Stimulated activated CD8-positive, alpha-beta memory T cell treated with anti-CD3 and anti-CD28 coated beads, Interleukin-4, amount 100 ng/mL, for 48 hours (primary cell): ENCODE measurements at places on chromosomes 3 and 15.

- DNase-seq, result no peak
Measured at GRCh38 chr15:61994216-61994615, 66.0 kb downstream of the VPS13C start.

- no peak for DNase-seq
Measured at GRCh38 chr3:66527246-66527645, 26.4 kb upstream of the LRIG1 start.

- DNase-seq, result no peak
Measured at GRCh38 chr3:74420538-74421124, 193.8 kb downstream of the CNTN3 start.

DNA sequence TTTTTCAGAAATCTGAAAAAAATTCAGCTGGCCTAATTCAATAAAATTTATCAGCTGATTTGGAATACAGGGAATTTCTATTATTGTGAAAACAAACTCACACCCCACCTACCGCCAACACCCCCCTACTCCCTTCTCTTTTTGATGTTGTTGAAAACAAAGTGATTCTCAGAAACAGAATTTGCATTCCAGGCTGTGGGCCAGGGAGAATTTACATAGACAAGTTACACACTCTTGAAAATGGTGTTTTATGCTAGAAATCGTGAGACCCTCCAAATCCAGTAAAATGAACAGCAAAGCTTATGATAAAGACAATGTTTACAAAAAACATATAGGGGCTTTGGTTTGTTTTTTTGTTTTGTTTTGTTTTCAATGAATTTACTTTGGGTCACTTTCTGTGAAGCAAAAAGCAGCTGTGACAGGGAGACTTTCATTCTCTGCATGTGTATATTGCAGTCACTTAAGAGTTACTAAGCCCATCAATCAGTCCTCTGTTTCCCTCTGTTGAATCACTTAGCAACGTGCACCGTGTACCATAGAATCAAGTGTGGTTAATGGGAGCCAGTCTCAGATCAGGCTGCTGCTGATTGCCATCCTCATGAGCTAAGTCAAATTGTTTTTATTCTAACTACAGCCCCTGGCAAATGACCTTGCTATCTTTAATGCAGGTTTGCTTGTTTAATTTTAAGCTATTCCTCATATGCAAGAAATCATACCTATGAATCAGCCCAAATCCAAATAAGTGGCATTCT lies 159.8 kb downstream of the ALCAM start:
- DNase-seq, result no peak

- no peak for DNase-seq
Measured at GRCh38 chr15:33068511-33068990, 126.0 kb downstream of the FMN1 start.

DNA sequence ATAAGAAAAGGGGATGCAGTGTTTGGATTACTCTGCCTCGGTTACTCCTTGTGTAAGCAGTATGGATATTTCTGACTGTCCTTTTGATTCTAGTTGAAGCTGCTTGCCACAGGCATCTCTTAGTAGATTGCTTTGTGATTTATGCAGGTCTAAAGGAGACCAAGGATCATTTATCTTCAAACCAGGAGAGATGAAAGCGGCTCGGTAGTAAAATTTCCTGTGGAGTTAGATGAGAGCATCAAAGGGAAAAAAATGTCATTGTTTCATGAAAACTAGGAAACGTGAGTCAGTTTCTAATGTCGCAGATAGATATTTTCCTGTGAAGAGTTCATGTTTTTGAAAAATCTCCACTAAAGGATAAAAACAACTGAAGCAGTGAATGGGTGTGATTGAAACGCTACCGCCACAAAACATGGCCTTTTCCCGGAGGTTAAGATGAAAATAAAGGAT lies 254.0 kb upstream of the TBL1XR1 start:
- DNase-seq, result no peak

DNA sequence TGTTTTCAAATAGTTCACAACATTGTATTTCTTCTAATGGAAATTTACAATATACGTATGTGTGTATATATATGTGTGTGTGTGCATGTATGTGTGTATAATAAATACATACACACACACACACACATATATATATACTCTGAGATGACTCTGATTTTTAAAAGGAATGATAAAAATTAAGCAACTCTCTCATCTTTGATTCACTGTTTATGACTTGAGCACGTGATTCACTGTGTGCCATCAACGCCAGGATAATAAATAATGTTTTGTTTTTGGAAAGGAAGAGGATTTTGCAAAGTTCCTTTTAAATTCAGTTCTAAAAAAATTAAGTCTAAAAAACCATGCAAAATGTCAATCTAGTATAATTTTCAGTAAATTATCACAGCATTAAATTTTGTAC lies 132.4 kb downstream of the P3H2 start:
- no peak for DNase-seq

GRCh38 chr15:39598186-39598850 lies 17.4 kb downstream of the THBS1 start:
- no peak for DNase-seq

DNA sequence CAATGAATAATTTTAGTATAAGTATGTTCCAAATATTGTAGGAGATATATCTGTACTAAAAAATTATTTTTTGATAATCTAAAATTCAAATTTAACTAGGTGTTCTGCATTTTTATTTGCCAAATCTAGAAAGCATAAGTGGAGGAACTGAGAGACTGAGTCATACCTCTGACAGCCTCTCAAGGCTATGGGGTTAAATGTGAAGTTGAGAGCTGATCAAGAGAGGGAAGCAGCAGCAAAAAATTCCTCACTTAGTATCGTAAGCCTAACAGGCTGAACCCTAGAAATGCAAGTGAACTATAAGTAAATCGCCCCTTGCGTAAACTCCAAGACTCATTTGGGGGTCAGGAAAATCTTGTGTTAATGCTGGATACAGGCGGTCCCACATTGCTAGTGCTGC lies 12.8 kb upstream of the TOPAZ1 start:
- DNase-seq, result no peak
